GM19239 (cell line): ENCODE measurements at places on chromosomes 11 and 22.

- DNase-seq = no peak
These were observed 23.1 kb upstream of the GNB1L start for GRCh38 chr22:19877626-19878339.

- no peak for DNase-seq
These were observed 62.0 kb upstream of the YPEL1 start for GRCh38 chr22:21797444-21798221.

GRCh38 chr11:27388869-27389268, 25.9 kb upstream of the CCDC34 start:
- DNase-seq = no peak

- no peak for DNase-seq
These were observed 141.1 kb upstream of the ARHGAP42 start for GRCh38 chr11:100545970-100546369.

DNA sequence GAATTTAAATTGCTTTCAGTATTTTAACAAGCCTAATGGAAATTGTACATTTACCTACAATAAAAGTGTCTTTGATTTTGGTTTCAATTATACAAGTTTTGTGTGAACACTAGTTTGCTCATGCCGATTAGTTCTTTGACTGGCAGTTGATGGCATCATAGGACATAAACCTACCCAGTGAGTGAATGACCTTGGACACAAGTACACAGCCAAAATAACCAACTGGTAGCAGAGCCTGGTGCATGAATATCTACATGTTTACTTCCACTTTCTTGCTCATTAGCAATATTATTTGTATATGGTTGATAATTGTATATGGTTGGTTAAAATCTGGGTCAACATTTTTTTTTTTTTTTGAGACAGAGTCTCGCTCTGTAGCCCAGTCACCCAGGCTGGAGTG, 37.8 kb downstream of the STIM1 start:
- DNase-seq = no peak

DNA sequence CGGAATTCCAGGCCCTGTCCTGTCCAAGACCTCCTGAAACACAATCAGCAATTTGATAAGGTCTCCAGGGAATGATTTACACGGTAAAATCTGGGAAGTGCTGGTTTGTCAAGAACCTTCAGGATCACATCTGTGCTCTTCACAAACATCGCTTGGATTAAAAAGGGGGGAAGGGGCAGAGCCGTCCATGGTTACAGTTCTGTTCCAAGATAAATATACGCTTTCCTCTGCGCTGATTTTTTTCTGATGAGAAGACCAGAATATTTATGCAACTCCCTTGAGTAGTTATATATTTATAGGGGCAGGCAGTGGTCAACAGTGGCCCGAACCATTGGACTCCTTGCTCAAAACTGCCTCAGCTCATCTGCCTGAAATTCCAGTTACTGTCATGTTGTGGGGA, 9.2 kb upstream of the APOL5 start:
- DNase-seq = no peak

GRCh38 chr22:45033136-45033535, 23.3 kb upstream of the PHF21B start:
- no peak for DNase-seq

- DNase-seq = no peak
These were observed 11.0 kb upstream of the GRIK4 start for GRCh38 chr11:120500414-120501071.

DNA sequence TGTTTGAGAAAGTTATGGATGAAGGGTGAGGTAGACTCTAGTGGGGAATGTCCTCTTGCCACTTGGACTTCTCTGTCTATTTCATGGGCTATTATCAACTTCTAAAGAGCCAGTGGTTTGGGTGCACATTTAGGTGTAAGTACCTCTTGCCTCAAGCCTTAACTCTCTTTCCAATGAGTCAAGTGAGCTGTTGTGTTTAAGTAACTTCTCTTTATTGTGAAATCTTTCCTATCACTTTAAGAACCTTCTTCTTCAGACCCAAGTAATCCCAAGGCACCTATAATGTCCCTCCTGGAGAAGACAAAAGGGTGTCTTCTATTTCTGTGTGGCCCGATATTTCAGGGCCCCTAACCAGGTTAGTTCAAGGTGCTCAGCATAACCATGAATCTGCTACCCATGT, 90.5 kb upstream of the VPREB1 start:
- DNase-seq = no peak

- DNase-seq = no peak
These were observed 133.0 kb upstream of the C11orf58 start for GRCh38 chr11:16605389-16605893.

DNA sequence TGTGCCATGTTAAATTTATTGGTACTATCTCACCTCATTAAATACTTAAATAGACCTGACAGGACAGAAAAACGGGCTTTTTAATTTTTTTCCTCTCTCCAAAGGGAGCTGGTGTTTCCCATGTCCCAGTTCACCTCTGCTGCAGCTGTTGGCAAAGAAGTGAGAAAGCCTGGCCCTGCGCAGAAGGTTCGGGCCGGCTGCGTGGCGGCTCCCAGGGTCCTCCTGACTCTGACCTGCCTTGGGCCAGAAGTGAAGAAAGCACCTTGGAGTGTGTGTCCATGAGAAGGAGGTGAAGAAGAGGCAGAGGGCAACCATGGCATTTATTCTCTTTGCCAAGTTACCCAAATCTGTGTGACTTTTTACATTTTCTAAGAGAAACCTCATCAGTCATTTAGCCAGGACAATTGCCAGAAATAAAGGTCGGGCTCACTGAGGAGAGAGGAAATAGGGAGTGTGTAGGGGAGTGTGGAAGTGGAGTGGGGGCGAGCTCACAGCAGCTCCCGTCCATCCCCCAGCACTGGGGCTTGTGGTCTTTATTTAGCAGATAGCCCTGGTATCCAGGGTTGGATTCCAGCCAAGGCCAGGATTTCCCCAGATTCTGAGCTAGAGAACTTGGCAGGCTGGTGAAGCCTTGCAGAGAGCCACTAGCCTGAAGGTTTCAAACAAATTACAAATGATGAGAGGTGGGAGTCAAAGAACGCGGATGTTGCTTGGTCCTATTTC, 102.4 kb upstream of the CADM1 start:
- no peak for DNase-seq

DNA sequence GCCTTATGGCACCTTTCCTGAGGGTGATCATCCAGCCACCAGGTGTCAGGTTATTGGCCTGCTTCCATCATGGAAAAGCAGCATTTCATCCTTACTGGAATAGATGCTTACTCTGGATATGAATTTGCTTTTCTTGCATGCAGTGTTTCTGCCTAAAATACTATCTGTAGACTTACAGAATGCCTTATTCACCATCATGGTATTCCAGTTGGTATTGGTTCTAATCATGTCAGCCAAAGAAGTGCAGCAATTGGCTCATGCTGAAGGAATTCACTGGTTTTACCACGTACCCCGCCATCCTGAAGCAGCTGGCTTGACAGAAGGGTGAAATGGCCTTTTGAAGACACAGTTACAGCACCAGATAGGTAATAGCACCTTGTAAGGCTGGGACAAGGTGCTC, 194.2 kb downstream of the AASDHPPT start:
- no peak for DNase-seq

DNA sequence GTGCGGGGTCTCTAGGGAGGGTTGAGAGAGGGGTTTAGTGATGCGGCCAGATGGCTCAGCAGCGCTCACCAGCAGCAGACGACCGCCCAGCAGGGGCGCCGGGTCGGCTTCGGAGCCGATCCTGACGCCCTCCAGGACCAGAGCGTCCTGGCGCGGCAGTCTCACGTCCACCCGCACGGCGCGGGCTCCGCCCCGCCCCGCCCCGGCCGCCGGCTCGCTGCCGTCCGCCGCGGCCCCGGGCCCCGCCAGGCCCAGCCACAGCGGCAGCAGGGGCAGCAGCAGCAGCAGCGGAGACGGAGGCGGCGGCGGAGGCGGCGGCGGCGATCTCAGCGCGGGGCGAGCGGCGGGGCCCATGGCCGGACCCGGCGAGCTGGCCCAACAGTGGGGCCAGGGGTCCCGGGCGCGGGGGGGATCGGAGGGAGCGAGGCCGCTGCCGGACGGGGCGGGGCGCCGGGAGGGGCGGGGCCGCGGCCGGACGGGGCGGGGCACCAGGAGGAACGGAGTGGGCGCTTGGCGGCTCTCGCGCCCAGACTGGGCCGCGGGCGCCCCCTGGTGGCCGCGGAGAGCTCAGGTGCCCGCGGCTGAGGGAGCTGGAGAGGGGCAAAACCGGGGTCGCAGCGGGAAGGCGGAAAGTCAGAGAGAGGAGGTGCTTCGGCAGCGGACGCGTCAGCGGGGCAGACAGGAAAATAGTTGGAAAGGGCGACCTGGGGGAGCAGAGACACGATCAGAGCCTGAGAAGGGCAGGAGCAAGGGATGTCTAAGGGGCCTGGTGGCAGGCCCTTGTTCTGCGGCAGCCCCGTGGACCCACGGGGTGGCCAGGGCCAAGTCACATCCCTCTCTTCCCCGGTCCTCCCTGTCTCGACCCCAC, at the start of gene RNF215:
Gene RNF215, minus strand, starts transcription at position 452 of the 868 bp plus-strand sequence. Its CDS starts 98 bp downstream, at position 354.
- peak; percentile 96 for DNase-seq

- no peak for DNase-seq
These were observed 48.7 kb upstream of the LRRC32 start for GRCh38 chr11:76719281-76719680.

DNA sequence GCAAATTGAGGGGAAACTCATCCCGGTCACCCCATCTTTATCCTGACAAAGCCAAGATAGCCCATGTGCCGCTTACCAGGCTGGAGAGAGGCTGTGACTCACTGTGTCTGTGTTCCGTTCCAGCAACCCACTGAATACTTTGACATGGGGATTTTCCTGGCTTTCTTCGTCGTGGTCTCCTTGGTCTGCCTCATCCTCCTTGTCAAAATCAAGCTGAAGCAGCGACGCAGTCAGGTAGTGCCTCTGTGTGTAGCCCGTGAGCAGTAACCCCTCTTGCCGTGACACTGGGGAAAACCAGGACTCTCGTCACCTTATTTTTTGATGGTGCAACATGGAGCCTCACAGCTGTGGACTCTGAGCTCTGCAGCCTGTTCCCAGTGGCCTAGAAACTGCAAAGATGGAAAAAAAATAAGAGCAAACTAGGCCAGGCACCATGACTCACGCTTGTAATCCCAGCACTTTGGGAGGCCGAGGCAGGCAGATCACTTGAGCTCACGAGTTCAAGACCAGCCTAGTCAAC, 16.9 kb downstream of the C22orf31 start:
- no peak for DNase-seq

DNA sequence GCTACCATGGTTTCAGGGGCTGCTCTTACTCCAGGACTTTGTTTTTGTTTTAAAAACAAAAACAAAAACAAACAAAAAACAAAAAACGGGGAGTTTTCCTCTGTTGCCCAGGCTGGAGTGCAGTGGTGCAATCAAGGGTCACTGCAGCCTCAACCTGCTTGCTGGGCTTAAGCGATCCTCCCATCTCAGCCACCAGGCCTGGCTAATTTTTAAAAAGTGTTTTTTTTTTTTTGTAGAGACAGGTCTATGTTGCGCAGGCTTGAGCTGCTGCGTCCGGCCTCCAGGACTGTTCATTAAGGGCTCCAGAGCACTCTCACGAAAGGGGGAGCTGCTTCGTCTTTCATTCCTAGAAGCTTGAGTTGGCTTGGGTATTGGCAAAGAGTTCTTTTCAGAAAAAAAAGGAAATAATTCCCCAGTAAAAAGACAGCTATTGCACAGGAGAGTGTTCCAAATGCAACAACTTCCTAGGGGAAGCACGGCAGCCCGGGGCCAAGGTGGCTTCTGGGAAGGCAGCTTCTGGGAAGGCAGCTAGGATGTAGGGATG, 78.5 kb downstream of the NAT10 start:
- no peak for DNase-seq

GRCh38 chr11:128289048-128289447, 298.3 kb downstream of the ETS1 start:
- DNase-seq = no peak

- no peak for DNase-seq
These were observed 359.8 kb downstream of the LRRC4C start for GRCh38 chr11:41099654-41100053.

DNA sequence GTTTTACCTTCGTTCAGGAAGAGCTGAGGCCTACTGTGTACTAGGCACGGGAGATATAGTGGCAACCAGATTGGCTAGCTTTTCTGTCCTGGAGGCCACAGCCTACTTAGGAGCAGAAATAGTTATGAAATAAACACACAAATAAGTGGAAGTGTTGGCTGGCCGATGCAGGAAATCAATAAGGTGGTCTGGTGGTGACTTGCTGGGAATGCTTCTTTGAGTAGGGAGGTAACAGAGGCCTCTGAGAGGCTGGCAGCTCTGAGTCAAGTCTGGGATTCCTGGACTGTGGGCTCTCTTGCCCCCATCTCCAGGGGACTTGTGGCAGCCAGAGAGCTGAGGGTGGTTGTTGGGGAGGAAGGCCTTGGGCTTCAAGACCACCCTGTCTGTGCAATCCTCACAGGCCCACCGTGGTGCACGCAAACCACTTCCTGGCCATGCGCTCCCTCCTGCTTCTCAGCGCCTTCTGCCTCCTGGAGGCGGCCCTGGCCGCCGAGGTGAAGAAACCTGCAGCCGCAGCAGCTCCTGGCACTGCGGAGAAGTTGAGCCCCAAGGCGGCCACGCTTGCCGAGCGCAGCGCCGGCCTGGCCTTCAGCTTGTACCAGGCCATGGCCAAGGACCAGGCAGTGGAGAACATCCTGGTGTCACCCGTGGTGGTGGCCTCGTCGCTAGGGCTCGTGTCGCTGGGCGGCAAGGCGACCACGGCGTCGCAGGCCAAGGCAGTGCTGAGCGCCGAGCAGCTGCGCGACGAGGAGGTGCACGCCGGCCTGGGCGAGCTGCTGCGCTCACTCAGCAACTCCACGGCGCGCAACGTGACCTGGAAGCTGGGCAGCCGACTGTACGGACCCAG, 4.1 kb downstream of the SERPINH1 start:
- no peak for DNase-seq

DNA sequence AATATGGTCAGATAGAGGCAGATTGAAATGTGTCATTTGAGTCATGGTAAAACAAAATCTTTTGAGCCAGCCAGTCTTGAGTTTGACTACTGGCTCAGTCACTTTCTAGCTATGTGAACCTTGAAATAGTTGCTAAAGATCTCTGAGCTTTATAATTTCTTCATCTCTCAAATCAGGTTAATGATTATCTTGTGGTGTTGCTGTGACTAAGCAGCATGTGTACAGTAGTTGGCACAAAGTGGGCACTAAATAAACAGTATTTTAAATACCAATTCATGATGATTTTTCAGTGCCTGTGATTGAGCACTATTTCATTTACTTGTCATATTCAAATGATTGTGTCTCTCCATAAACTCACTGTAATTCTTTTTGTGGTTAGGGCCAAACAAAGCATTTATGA, 70.8 kb downstream of the RAB38 start:
- DNase-seq = no peak

DNA sequence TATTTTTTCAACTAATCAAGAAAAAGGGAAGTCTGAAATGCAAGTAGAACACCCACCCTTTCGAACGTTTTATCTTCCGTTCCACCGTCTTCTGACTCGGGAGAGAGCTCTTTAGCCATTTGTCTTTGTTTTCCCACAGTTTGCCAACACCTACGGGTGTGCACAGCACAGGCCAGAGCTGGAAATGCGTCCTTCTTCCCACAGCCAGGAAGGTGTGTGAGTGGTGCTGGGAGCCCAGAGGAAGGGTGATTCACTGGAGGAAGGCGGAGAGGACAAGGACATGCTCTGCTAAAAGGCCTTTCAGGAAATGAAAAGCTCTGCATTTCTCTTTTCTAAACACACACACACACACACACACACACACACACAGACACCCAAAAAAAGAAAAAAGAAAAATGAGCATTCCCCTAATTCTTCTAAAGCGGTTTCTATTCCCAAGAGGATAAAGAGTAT, 18.5 kb downstream of the ENDOD1 start:
- no peak for DNase-seq
